ENCODE measurements at places on chromosomes 2 and 18.

- DNase-seq: no peak
Observed at GRCh38 chr2:235343869-235344268, 150.0 kb upstream of the AGAP1 start.

GRCh38 chr2:159798376-159798725, 343 bp upstream of the CD302 start:
- DNase-seq: no peak

DNA sequence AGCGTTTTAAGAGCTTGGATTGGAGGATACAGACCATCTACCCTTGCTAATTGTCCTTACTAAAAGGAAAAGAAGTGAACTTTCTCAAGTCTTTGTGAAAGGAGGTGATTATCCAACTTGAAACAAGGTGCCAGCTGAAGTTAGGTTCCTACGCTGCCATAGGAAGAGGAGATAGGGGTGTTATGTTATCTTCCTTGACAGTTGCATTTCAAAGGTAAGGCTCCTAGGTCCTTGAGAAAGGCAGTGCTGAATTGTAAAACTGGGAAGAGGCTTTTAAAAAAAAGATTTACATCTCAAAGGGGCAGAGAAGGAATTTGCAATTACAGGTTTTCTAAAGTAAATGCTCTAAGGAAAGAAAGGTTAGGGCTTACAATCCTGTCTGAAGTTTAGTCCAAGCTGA, 810.2 kb upstream of the LRATD1 start:
- DNase-seq: no peak

DNA sequence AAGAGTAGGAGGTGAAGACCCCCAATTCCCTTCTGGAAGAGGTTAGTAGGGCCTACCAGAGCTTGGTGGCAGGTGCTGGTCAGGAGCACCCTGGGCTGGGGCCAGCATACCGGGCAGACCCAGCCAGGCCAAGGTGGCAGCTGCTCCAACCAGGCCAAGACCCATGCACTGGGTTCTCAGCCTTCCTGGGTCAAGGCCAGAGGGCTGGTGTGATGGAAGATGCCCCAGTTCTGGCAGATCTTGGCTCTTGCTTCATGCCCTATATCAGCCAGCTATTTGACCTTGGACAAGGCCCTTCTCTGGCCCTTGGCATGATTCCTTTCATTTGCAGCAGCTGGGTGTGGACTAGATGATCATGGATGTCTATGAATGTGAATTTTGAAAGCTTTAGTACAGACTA, 57.7 kb downstream of the PRKCE start:
- DNase-seq: no peak

GRCh38 chr2:227179988-227180685, 15.7 kb downstream of the COL4A3 start:
- no peak for DNase-seq

DNA sequence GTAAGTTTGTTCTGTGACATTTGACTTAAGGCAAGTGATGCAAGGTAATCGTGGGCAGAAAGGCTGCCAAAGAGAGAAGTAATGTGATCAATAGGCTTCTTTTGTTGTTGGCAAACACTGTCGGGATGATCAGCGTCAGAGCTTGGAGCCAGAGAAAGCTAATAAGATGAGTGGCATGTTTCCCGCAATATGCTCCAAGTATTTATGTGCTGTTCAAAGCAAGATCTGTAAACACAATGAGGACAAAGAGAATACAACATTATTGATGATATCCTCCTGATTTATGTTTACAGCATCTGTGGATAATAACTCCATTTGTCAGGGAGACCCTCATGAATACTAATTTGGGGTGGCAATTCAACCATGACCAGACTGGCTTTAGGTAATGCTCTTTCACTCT, 603.3 kb downstream of the TDRD15 start:
- no peak for DNase-seq

DNA sequence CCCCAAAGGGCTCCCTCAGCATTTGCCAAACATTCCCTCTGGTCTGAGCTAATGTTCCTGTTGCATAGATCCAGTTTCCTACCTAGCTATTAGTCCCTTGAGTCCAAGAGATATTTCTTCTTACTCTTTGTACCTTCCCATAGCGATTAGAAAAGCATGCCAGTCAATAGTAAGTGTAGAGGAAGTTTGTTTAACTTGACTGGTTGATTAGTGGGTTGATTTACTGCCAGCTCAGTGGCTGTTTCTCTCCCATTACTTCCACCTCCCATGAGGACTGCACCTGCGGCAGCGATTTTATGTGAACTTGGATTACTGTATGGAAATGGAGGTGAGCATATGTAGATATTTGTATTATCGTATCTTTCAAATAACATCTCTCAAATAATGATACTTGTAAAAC, 1748.4 kb upstream of the CELF4 start:
- peak; percentile 35 for DNase-seq

DNA sequence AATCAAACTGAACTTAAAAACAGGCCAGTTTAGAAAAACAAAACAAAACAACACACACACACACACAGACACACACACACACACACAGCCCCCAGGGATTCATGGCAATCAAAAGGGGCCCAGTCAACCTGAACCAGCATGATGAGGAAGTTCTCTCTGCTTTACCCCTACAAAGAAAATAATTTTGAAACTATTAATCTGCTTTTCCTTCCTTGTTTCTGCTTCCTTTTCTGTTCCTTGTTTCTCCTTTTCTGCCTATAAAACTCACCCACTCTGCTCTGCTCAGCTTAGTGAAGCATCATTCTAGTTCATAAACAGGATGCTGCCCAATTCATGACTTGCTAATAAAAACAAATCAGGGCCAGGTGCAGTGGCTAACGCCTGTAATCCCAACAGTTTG, 203.1 kb downstream of the RAB3GAP1 start:
- DNase-seq: no peak

- DNase-seq: no peak
Observed at GRCh38 chr2:45675263-45675812, 23.9 kb downstream of the PRKCE start.

DNA sequence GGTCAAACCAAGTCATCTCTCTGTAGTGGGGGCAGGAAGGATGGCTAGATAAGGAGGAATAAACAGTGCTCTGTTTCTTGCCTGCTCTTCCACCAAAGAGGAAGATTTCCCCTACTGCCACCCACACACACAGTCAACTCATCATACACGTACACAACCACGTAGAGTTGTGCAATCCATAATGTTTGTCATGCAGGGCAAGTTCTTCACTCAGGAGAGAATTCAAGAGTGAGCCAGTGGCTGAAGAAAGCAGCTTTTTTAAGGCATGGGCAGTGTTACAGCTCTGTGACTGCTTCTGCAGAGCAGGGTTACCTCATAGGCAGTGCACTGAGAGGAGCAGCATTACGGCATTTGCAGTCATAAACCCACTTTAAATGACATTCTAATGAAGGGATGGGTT, 283.0 kb downstream of the RND3 start:
- no peak for DNase-seq

- DNase-seq: no peak
Observed at GRCh38 chr2:98773169-98773568, 42.2 kb upstream of the MGAT4A start.

GRCh38 chr2:163474889-163475288, 260.9 kb downstream of the FIGN start:
- DNase-seq: peak; percentile 26

GRCh38 chr2:42784204-42784880, 8.0 kb downstream of the HAAO start:
- DNase-seq: no peak

DNA sequence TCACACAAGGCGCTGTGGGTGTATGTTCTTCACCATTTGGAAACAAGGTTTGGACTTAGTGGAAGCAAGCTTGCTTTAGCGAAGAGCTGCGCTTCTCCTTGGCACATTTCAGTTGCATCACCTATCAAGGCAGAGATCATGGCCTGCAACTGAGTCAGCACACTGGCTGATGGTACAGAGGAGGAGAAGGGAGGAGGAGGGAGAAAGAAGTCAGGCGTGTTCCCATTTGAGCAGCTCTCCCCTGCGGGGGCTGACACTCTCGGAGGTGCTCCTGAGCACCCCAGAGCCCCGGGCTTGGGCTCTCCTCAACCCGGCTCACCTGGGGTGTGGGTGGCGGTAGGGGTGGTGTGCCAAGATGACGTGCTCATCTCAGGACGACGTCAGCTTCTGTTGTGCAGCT, 6.0 kb upstream of the SERPINB5 start:
- DNase-seq: no peak

- no peak for DNase-seq
Observed at GRCh38 chr2:55311444-55311870, 42.4 kb upstream of the MTIF2 start.

DNA sequence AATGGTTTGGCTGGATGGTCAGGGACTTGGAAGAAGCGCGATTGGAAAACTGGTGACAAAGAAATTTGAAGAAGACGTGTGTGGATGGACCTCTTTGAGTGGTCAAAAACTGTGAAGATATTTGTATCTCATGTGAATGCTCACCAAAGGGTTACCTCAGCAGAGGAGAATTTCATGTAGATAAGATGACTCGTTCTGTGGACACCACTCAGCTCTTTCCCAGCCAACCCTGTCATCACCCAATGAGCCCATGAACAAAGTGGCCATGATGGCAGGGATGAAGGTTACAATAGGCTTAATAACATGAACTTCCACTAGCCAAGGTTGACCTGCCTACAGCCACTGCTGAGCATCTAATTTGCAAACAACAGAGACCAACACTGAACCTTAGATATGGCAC, 248.3 kb downstream of the KCNE4 start:
- no peak for DNase-seq

- DNase-seq: no peak
Observed at GRCh38 chr2:28465148-28465885, 30.5 kb upstream of the PLB1 start.

DNA sequence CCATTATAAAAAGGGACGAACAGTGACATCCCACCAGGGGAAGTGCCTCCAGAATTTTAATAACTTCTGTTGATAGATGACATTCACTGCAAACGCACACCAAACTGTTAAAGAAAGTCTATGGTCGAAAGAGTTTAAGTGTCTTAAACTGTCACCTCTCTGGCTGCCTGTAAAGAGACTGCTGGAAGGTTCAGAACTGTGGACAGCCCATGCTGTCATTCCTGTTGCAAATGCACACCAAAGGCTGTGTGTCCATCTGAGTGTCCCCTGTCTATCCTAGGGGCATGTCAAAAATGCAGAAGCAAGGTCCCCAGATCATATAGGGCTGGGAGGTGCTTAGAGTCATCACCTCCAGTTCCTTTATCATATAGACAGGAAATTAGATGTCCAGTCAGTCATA, 171.8 kb downstream of the CYRIA start:
- no peak for DNase-seq

- no peak for DNase-seq
Observed at GRCh38 chr2:236753606-236754270, 184.1 kb downstream of the ACKR3 start.

DNA sequence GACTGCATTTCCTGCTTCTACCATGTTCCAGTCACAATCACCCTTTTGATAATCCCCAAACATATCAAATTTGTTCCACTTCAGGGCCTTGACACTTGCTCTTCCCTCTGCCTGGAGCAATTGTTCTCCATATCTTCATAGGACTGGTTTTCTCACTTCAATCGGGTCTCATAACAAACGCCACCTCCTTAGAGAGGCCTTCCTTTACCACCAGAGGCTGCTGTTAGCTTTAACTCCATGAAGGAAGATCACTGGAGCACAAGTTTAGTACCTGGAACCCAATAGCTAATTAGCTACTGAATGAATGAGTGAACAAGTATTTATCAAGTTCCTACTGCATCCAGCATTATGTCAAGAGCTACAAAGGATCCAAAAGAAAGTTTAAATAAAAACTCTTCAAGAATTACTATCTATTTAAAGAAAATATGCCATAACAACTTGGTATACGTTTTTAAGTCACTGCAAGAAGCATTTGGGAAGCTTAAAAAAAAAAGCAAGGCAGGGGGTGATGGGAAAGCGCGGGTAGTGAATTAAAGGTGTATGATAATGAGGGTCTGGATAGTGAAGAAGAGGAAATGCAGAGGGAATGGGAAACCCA, 58.8 kb downstream of the BAZ2B start:
- no peak for DNase-seq

DNA sequence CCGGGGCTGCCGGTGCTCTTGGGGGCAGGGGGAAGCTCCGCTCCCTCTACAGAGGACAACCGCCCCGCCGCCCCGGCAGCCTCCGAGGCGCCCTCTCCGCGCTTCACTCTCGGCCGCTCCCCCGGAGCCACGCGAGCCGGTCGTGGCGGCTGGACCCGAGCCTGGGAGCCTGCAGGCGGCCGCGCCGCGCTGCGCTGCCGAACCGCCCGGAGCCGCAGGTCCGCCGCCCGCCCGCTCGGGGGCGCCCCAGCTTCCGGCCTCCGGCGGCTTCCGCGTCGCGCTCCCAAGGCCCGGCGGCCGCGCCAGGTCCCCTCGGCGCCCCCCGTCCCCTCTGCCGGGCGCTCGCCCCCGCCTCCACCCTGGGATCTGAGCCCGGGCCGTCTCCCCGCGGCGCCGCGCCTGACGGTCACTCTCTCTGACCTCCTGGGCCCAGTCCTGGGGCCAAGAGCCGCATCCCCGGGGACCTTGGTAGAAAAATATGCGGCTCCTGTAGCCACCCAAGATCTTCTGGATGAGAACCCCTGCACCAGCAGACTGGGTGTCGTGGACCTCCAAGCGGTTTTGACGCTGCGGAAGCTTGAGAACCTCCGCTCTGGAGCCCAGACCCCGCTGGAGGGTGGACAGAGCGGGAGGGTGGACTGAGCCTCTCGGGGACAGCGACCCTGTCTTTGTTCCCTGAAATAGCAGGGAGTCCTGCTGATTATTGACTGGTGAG, 44.3 kb downstream of the SERTAD2 start:
- DNase-seq: peak; percentile 17

GRCh38 chr2:96325884-96326255, 753 bp downstream of the ITPRIPL1 start:
- no peak for DNase-seq

DNA sequence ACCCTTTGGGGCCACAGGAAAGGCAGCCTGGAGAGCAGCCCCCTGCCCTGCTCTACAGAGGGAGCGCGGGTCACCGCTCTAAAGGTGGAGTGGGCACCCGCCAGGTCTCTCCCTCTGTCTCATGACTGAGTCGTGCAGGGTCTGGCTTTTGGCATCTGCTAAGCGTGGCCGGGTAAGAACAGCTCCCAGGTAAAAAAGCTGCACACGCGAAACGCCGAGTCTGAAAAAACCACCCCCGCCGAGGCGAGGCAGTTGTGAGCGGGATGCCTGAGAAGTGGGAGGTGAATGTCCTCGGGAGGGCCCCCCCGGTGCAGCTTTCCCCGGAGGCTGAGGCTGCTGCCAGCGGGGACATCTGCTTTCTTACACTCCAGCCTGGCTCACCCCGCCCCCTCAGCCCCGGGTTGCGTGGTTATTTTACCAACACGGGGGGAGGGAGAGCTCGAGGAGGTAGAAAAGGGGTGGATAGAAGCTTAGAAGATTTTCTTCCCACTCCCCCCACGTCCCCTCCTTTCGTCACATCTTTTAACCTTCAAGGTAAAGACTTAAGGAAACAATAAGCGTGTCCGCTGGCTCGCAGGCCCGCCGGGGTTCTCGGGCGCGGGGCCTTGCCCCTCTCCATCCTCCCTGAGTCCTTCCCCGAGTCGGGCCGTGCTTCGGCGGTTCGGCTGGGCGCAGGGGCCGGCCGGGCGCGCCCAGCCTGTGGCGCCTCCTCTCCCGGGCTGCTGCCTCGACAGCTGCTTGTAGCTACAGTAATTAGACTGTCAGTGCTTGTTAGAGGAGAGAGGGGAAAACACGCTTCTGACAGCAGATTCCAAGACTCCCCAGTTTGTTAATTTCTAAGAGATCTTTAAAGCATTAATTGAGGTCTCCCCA, 70.6 kb upstream of the PSMD14 start:
- peak; percentile 89 for DNase-seq

GRCh38 chr2:149627111-149627801, 39.7 kb upstream of the MMADHC start:
- no peak for DNase-seq

GRCh38 chr18:3648200-3648599, 198.2 kb downstream of the TGIF1 start:
- no peak for DNase-seq

All from NCI-H2227 treated with DMSO at 0.1 percent for 48 hours (cell line).